ENCODE measurements at places on chromosomes 2 and 18.

DNA sequence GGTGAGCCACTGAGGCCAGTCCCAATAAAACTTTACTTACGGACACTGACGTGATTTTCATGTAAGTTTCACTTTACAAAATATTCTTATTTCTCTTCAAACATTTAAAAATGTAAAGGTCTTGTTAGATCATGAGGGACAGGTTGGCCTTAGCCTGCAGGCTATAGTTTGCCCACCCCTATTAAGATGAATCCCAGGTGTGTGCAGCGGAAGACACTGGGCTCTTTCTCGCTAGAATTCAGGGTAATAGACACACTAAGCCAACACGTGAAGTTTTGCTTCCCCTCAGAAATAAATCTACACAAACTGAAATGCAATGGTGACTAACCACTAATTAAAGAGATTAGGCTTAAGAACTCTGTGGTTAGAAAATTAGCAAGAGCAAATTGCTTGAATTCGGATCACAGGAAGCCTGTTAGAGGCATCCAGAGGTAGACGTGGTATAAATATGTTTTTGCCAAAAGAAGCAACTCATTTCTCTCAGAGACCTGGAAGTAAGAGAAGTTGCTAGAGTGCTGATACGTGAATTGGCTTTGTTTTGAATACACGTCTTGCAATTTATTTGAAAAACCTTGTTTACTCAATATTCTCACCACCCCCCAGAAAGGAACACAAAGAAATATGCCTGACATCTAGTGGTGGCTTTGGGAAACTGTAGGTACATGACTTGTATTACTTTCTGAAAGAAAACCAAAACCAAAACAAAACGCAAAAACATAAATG, 151.6 kb downstream of the DTNB start:
- DNase-seq, result peak; percentile 74

DNA sequence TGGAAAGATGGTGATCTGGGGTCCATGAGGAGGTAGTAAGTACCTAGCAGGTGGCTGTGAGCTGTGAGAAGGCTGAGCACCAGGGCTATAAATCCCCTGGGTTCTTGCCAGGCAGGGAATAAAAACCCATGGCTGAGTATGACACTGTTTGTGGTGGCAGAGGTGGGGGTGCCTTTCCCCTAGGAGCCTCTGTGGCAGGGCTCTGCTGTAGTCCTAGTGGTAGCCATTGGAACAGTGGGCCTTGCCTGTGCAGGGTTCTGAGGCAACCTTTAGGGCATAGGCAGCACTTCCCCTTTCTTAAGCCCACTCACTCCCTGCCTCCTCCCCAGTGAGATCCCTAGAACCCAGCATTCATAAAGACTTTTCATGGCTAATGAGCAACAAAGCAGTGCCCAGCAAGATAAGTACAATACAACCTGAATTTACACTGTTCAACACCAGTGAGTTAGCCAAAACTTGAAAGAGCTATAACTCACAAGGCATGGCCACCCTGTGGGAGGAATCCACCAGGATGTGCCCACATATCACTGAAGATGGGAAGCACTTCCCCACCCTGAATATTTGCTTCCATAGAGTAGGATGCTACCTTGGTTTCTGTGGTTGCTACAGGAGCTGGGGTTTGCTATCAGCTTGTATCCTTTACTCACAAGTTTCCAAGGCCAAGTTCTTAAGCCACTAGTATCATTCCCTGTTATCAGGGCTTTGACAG, 100.9 kb upstream of the NEUROD1 start:
- DNase-seq, result no peak

DNA sequence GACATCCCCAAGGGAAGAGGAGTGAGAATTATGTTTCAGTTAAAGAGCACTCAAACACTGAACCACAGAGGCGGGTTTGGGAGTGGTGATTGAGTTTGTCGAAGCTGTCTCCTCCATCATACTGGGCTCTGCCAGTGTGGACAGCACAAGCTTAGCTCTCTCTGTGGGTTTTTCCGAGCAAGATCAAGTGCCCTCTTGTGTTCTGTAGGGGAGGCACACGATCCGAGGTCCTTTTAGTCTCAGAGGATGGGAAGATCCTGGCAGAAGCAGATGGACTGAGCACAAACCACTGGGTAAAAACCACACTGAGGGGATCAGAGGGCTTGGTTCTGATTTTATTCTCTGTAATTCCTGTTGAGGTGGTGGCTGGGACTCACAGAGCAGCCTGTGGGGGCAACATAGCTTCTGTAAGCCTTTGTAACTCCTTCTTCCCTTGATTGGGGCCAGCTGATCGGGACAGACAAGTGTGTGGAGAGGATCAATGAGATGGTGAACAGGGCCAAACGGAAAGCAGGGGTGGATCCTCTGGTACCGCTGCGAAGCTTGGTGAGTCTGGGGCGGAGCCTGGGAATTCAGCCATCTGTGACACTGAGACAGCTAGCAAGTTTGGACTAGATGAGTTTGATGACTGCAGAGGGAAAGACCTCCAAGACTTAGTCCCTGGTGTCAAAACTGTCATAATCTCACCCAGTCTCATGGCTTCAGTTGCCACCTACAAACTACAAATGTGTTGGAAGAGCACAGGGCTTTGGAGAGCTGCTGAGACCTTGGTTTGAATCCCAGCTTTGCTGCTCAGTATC, 2.0 kb downstream of the NAGK start:
- no peak for DNase-seq

GRCh38 chr2:67752199-67752598, 310.6 kb downstream of the C1D start:
- DNase-seq, result no peak

GRCh38 chr2:2742726-2743125, 411.7 kb upstream of the MYT1L start:
- DNase-seq, result no peak

DNA sequence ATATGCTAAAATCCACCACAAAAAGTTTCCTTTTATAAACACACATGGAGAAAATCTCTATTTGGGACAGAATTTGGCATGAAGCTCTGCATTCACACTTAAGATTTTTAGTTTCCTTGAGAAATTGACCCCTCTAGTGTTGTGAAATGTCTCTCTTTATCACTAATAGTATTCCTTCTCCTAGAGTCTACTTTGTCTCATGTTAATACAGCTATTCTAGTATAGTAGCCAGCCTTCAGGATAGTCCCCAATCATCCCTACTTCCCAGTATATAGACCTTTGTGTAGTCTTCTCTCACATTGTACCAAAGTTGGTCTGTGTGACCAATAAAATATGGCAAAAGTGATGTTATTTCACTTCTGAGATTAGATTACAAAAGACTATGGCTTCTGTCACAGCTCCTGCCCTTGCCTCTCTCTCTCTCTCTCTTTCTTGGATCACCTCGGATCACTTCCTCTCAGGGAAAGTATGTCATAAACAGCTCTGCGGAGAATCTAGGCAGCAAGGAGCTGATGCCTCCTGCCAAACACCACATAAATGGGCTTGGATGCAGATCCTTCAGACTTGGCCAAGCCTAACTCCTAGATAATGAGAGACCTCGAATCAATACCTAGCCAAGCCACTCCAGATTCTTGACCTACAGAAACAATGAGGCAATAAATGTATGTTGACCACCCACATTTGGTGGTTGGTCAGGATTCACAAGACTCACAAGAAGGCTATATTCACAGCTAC, 59.7 kb upstream of the NABP1 start:
- DNase-seq, result no peak

GRCh38 chr2:28406276-28407096, 13.8 kb downstream of the FOSL2 start:
- DNase-seq, result peak; percentile 69

DNA sequence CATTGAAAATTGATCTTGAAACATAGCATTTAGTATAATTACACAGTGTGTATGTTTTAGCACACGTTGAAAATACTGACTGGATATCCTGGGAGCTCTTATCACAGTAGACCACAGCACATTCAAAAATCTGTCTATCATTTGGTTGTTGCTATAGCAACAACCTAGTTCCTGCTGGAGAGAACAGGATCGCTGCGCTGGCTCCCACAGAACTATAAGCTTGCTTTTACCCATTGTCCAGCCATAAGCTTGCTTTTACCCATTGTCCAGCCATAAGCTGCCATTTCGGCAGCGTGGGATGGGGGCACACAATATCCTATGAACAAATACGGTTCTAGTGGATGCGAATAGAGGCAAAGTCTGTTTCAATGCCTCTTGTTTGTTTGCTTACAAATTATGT, 70.4 kb upstream of the ST6GAL2 start:
- DNase-seq, result no peak

DNA sequence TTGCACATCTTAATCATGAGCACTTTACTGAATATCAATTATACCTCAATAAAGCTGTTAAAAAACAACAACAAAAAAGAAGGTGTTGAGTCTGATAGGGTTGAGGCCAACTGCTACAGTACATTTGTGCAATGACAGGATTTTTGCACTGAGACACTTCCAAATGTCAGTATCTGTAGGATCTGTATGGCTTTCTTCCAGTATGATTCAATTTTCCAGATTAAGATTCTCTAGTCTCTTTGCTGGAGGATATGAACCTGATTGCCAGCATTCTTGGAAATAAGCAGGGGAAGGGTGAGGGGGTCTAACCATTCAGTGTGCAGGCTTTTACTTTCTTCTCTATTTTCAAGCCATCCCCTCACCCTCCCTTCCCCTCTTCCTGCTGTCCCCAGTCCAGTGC, 85.1 kb downstream of the SEMA4F start:
- no peak for DNase-seq

DNA sequence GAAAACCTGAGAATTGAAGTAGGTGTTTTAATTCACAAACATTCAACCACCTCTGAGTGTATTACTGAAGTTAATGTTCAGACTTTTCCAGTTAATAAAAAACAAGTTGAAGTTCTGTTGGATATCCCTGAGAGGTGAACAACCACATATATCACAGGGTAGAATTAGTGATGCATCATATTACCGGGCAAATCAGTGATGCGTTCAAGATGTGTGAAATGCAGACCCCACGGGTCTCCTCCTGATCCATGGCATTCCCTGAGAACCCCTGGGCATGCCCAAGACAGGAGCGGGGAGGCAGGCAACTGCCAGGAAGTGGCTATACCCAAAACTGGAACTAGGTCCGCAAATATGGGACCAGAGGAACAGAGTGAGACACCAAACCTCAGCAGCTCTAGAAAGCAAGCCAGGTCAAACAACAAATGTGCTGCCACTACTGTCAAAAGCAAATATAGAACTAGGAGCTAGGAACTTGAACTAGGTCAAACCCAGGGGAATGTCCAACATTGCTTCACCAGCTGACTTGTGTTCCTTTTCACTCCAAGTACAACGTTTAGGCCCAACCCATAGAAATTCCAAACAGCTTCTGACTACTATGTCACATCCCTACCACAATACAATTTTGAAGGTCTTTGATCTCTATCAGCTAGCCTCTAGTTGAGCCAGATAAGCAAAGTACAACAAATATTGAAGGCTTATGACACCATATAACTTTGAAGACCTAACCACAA, 20.2 kb downstream of the PSTPIP2 start:
- DNase-seq, result no peak

- DNase-seq, result no peak
Measured at GRCh38 chr2:62348700-62349099, 152.8 kb downstream of the B3GNT2 start.

All from CD4-positive, alpha-beta T cell treated with Interleukin-6 at 100 ng/mL for 8 hours (primary cell).